ENCODE measurements at places on chromosomes 11 and 22.

- no peak for DNase-seq
Measured at GRCh38 chr22:42752912-42753311, 32.2 kb upstream of the A4GALT start.

DNA sequence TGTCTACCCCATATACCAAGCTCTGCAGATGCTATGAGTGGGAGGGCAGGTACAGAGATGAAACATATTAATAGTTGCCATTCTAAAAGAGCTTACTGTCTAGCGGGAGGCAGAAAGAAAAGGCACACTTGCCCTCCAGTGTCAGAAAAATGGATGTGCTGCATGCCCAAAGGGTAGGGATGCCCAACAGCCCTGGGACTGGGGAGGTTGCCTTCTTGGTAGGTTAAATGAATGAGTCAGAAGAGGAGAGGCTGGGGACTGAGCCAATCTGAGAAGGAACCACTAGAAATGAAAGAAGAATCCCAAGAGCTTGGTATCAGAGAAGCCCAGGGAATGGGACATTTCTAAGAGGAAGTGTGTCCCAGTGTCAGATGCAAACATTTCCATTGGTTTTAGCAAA lies 1.2 kb downstream of the BIRC3 start:
- DNase-seq, result no peak

- no peak for DNase-seq
Measured at GRCh38 chr22:38271101-38271500, 1.7 kb downstream of the TMEM184B start.

- DNase-seq, result no peak
Measured at GRCh38 chr11:123040111-123040432, 21.9 kb downstream of the HSPA8 start.

DNA sequence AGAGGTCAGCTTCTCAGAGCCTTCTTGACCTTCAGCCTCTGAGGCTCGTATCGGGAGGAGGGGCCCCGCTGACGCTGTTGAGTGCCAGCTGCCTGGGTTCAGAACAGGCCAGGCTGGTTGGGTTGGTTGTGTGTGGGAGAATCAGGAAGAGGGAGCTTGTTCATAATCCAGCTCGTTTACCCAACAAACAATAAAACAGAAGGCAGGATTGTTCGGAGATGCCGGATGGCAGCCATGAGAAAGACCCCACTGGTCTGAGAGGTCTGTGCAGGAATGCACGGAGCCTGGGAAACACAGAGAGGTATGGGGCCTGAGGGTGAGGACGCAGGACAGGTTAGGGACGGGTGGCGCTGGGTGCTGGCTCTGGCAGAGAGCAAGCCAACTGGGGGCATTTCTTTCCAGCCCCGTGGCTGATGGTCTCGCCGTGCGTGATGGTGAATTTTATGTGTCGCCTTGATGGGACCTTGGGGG lies 31.6 kb upstream of the SHANK2 start:
- DNase-seq, result no peak

- DNase-seq, result no peak
Measured at GRCh38 chr11:45906096-45906682, 882 bp downstream of the FREY1 start.

DNA sequence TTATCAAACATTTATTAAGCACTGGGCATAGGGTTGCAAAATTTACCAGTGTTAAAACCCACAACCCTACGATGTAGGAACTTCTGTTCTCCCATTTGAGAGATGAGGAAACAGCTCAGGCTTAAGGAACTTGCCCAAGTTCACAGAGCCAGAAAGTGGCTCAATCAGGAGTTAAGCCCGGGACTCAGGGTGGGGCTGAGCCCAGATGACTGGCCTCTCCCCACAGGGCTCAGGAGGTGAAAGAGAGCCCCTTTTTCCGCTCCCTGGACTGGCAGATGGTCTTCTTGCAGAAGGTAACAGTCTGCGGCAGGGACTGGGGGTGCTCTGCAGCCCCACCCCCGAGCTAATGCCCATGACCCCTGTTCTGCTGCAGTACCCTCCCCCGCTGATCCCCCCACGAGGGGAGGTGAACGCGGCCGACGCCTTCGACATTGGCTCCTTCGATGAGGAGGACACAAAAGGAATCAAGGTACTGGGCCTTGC lies 5.6 kb upstream of the ANKRD13D start:
- DNase-seq, result no peak

Measured in common myeloid progenitor, CD34-positive (primary cell).